ENCODE measurements at places on chromosomes 1 and 21. TPM values are rescaled to one million over a fixed set of nuclear protein-coding genes. Genes with fewer than 3 reads are reported as not detected.

GRCh38 chr1:54353959-54354358 is 52.2 kb downstream of the SSBP3 start:
- peaks cover 100% of the 10 kb centered on the region for H3K4me1 ChIP-seq
- H3K36me3 ChIP-seq: no peaks in the 10 kb centered on the region
- H3K4me3 ChIP-seq: no peak overlapping the region
- no peak for DNase-seq

DNA sequence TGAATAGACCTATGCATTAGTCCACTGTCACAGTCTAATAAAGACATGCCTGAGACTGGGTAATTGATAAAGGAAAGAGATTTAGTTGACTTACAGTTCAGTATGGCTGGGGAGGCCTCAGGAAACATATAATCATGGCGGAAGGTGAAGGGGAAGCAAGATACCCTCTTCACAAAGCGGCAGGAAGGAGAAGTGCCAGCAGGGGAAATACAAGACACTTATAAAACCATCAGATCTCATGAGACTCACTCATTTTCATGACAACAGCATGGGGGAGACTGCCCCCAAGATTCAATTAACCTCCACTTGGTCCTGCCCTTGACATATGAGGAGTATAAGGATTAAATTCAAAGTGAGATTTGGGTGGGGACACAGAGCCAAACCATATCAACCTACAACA is 59.4 kb downstream of the CAPN9 start:
- H3K4me1 ChIP-seq: no peaks in the 10 kb centered on the region
- no peak for DNase-seq
- H3K36me3 ChIP-seq: peaks cover 6% of the 10 kb centered on the region
- no peaks in the 10 kb centered on the region for H3K27me3 ChIP-seq
- H3K27ac ChIP-seq: no peak overlapping the region

GRCh38 chr1:19066248-19066873 is 109.9 kb upstream of the IFFO2 start:
- peak overlapping the region; percentile 82 for H3K27ac ChIP-seq
- no peaks in the 10 kb centered on the region for H3K36me3 ChIP-seq
- no peaks in the 10 kb centered on the region for H3K27me3 ChIP-seq
- DNase-seq: no peak

DNA sequence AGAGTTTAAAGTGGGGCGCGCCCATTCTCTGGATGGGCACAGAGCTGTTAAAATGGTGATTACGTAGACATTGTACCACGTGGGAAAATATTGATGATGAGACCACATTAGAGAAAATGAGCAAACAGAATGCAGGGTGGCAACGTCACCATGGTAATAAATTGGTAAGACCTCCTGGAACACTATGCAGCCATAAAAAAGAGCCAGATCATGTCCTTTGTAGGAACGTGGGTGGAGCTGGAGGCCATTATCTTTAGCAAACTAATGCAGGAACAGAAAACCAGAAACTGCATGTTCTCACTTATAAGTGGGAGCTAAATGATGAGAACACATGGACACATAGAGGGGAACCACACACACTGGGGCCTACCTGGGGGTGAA is 53.5 kb upstream of the CLDN14 start:
- no peaks in the 10 kb centered on the region for H3K4me1 ChIP-seq
- no peak for DNase-seq
- no peak overlapping the region for H3K4me3 ChIP-seq
- no peaks in the 10 kb centered on the region for H3K36me3 ChIP-seq

GRCh38 chr1:10685196-10685807 is 111.1 kb downstream of the CASZ1 start:
- H3K27me3 ChIP-seq: no peaks in the 10 kb centered on the region
- DNase-seq: no peak
- peak overlapping the region; percentile 96 for H3K27ac ChIP-seq
- H3K4me1 ChIP-seq: peaks cover 100% of the 10 kb centered on the region
- no peak overlapping the region for H3K4me3 ChIP-seq

- H3K4me3 ChIP-seq: no peak overlapping the region
- H3K4me1 ChIP-seq: no peaks in the 10 kb centered on the region
- DNase-seq: no peak
- no peaks in the 10 kb centered on the region for H3K36me3 ChIP-seq
Measured at GRCh38 chr1:231584117-231584516, 42.5 kb upstream of the DISC1 start.

DNA sequence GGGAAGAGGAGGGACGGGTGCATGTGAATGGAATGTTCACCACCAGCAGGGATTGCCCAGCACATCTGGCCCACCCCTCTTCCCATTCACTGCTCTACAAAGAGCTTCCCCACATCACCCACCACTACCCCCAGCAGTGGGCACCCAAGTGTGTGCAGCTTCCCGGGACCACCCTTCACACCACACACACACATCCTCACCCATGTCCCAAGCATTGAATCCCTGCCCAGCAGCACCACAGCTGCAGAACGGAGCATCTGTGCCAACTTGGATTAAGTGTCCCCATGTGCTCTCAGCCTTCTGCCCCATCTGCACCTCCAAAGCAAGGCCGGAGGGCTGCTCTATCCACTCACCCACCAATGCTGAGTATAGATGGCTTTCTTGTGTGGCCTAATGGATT is 141.4 kb downstream of the PSMG1 start:
- no peak for DNase-seq
- H3K27ac ChIP-seq: no peak overlapping the region
- no peaks in the 10 kb centered on the region for H3K27me3 ChIP-seq
- no peaks in the 10 kb centered on the region for H3K4me1 ChIP-seq
- no peaks in the 10 kb centered on the region for H3K36me3 ChIP-seq

- no peak for DNase-seq
- no peak overlapping the region for H3K4me3 ChIP-seq
Measured at GRCh38 chr1:231193710-231194340, 32.0 kb downstream of the TRIM67 start.

The SELL gene
- total RNA-seq: not detected

- H3K4me1 ChIP-seq: no peaks in the 10 kb centered on the region
- H3K36me3 ChIP-seq: no peaks in the 10 kb centered on the region
- no peaks in the 10 kb centered on the region for H3K27me3 ChIP-seq
- H3K27ac ChIP-seq: no peak overlapping the region
- no peak overlapping the region for H3K4me3 ChIP-seq
Measured at GRCh38 chr21:16342932-16343331, 613.1 kb downstream of the USP25 start.

- DNase-seq: no peak
- no peak overlapping the region for H3K4me3 ChIP-seq
- H3K27me3 ChIP-seq: no peaks in the 10 kb centered on the region
- no peaks in the 10 kb centered on the region for H3K4me1 ChIP-seq
Measured at GRCh38 chr1:224045556-224045955, 68.4 kb upstream of the FBXO28 start.

- H3K36me3 ChIP-seq: no peaks in the 10 kb centered on the region
- H3K4me1 ChIP-seq: no peaks in the 10 kb centered on the region
- no peak overlapping the region for H3K4me3 ChIP-seq
Measured at GRCh38 chr1:153432874-153433681, 16.8 kb downstream of the S100A7A start.

- H3K27ac ChIP-seq: no peak overlapping the region
- peak; percentile 64 for DNase-seq
- no peak overlapping the region for H3K4me3 ChIP-seq
- H3K36me3 ChIP-seq: peaks cover 35% of the 10 kb centered on the region
- H3K4me1 ChIP-seq: peaks cover 5% of the 10 kb centered on the region
- no peaks in the 10 kb centered on the region for H3K27me3 ChIP-seq
Measured at GRCh38 chr1:212368073-212368484, 46.6 kb downstream of the PACC1 start.

GRCh38 chr1:17535300-17535936 is 4.1 kb upstream of the ARHGEF10L start:
- no peaks in the 10 kb centered on the region for H3K36me3 ChIP-seq
- H3K27ac ChIP-seq: peak overlapping the region; percentile 20
- no peaks in the 10 kb centered on the region for H3K27me3 ChIP-seq
- DNase-seq: no peak
- H3K4me3 ChIP-seq: no peak overlapping the region

The HIVEP3 gene
- 1.8 TPM for total RNA-seq

- H3K36me3 ChIP-seq: no peaks in the 10 kb centered on the region
- no peaks in the 10 kb centered on the region for H3K4me1 ChIP-seq
- no peak overlapping the region for H3K27ac ChIP-seq
- H3K4me3 ChIP-seq: no peak overlapping the region
- no peaks in the 10 kb centered on the region for H3K27me3 ChIP-seq
Measured at GRCh38 chr1:79198832-79199231, 192.3 kb upstream of the ADGRL4 start.

- no peaks in the 10 kb centered on the region for H3K4me1 ChIP-seq
- H3K4me3 ChIP-seq: no peak overlapping the region
- H3K36me3 ChIP-seq: peaks cover 8% of the 10 kb centered on the region
- H3K27me3 ChIP-seq: no peaks in the 10 kb centered on the region
Measured at GRCh38 chr1:174606471-174606870, 158.7 kb downstream of the GPR52 start.

The SERTAD4 gene
- 1.9 TPM for total RNA-seq

- no peaks in the 10 kb centered on the region for H3K36me3 ChIP-seq
- no peak for DNase-seq
- H3K4me3 ChIP-seq: no peak overlapping the region
Measured at GRCh38 chr1:161006563-161006962, 14.4 kb downstream of the F11R start.

- H3K36me3 ChIP-seq: no peaks in the 10 kb centered on the region
- no peaks in the 10 kb centered on the region for H3K27me3 ChIP-seq
- H3K4me3 ChIP-seq: peak overlapping the region; percentile 59
- peak overlapping the region; percentile 100 for H3K27ac ChIP-seq
Measured at GRCh38 chr1:15833069-15833679, 14.3 kb upstream of the SPEN start.

The MRAP gene
- total RNA-seq: 0.55 TPM

- no peak overlapping the region for H3K27ac ChIP-seq
- no peaks in the 10 kb centered on the region for H3K27me3 ChIP-seq
- no peaks in the 10 kb centered on the region for H3K36me3 ChIP-seq
- DNase-seq: no peak
- H3K4me1 ChIP-seq: peaks cover 7% of the 10 kb centered on the region
- no peak overlapping the region for H3K4me3 ChIP-seq
Measured at GRCh38 chr1:17234405-17234804, 14.5 kb upstream of the PADI3 start.

GRCh38 chr21:34337741-34338140 is 26.1 kb upstream of the KCNE2 start:
- peaks cover 25% of the 10 kb centered on the region for H3K4me1 ChIP-seq
- H3K4me3 ChIP-seq: no peak overlapping the region
- H3K27ac ChIP-seq: peak overlapping the region; percentile 40
- DNase-seq: no peak
